ENCODE measurements at places on chromosomes 7 and 10.
A peak's percentile ranks its signal among the peaks of the same experiment; 100 is the strongest.

- no peak for DNase-seq
Observed at GRCh38 chr7:96354881-96355280, 33.0 kb upstream of the SLC25A13 start.

- no peak for DNase-seq
Observed at GRCh38 chr7:123204206-123204835, 4.6 kb upstream of the SLC13A1 start.

- DNase-seq: no peak
Observed at GRCh38 chr7:157502701-157503111, 165.9 kb downstream of the DNAJB6 start.

DNA sequence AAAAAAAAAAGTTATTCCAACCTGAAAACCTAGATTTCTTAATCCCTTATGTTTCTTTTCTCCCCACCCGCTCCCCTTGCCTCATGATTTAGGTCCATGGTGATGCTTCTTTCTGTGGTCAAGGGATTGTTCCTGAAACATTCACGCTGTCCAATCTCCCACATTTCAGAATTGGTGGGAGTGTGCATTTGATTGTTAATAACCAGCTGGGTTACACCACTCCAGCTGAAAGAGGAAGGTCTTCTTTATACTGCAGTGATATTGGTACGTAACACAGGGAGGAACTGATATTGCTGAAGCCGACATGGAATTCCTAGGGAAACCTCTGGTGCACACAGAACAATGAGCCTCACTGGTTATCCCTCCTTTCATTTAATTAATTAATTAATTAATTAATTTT lies 22.7 kb downstream of the DHTKD1 start:
- DNase-seq: no peak

DNA sequence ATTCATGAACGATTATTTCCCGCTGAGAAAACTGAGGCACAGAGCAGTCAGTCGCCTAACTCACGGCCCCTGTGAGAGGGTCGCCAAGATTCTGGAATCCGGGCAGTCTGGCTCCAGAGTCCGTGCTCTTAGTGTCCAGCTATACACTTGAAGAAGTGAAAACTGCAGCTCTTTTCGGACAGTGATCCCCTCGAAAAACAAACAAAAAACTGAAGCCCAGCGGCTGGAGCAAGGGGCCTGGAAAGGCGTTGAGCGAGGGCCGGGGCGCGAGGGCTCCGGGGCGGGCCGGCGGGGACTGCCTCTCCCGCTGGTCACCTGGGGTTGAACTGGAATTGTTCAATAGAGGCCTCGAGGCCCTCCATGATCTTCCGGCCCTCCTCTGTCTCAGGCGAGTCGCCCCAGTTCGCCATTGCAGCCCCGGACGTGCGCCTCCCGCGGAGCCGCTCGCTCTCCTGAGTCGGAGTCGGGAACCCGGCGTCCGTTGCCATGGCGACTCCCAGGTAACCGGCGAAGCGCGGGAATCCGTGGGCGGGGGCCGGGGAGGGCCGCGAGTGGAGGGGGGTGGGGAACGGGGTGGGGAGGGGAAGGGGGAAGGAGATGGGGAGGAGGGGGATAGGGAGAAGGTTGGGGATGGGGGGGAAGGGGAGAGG lies 881 bp downstream of the C10orf67 start:
- DNase-seq: peak; percentile 13

DNA sequence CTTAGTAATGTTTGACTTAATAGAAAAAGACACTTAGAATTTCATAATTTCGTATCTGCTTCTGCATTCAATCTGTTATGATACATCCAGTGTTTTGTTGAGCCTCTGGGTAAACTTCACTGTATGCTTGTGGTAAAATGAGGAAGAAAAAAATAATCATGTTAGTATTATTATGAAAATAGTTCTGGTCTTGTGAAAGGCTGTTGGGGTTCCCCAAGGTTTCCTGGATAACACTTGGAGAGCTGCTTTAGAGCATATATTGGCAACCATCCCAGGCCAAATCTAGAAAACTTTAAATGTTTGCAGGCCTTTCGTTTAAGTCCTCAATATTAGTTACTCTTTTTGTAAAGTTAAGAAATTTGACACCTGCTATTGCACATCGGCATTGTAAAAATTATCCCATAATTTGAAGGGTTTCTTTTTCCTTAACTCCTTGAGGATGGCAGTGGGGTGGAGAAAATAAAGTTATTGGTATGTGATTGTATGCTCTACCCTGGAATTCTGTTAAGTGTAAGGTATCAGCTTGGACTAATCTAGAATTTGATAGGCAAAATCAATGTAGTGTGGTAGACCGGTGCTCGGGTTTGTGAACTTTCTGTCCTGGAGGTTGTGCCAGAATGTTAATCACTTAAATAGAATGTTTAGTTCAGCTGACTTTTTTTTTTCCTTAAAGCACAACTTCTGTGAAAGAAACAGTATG lies 54.5 kb downstream of the WAC start:
- DNase-seq: no peak

DNA sequence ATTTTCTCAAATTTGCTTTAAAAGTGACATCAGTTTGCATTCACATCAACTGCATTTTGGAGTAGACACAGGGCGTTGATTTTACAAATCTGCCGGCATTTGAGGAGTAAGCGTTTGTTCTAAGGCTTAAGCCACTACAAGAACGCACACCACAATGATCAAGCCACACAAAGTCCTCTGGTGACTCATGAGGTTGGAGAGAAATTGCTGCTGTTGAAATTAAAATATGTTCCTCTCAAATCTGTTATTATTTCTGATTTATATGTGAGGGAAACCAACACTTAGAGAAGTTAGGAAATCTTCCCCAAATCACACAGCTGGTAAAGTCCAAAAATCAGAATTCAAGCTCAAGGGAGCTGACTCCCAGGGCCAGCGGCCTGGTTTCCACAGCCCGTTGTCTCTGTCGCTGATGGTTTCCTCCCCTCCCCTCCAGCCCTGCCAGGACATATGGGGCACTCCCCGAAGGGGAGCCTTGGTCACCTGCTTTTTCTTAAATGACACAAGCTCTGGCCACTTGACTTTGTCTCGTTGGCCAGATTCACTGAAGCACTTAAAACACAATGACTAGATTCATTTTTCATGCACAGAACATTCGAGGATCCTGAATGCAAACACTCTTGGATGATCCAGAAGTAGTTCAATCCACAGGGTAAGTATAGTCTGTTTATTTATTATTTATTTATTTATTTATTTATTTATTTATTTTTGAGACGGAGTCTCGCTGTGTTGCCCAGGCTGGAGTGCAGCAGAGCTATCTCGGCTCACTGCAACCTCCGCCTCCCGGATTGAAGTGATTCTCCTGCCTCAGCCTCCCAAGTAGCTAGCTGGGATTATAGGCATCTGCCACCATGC lies 29.2 kb upstream of the KLF6 start:
- no peak for DNase-seq

GRCh38 chr10:13449296-13449695 lies 79.5 kb downstream of the BEND7 start:
- DNase-seq: no peak

- DNase-seq: no peak
Observed at GRCh38 chr7:127194571-127194970, 58.2 kb downstream of the GRM8 start.

DNA sequence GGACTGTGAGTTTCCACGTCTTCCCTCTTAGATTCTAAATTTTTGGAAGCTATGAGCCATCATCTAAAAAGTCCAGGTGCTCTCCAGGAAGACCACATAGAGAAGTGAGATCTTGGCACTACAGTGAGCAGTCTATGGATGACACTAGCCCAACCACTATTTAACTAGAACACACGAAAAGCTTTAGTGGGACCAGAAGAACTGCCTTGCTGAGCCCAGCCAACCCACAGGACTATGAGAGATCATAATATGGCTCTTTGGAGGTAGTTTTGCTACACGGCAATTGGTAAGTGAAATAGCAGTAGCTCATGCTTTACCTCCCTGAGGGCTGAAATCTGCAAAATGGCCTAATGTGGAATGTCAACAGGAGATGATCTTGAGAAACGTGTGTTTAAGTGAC lies 68.8 kb downstream of the TMEM130 start:
- no peak for DNase-seq

GRCh38 chr7:93958216-93958615 lies 36.7 kb downstream of the GNG11 start:
- no peak for DNase-seq

- no peak for DNase-seq
Observed at GRCh38 chr10:96208271-96208670, 63.1 kb downstream of the BLNK start.

All from stimulated activated CD8-positive, alpha-beta memory T cell treated with anti-CD3 and anti-CD28 coated beads, Interleukin-2, amount 100 ng/mL, for 1 hour (primary cell).